ENCODE measurements at places on chromosomes 7 and 10. TPM values are rescaled to one million over a fixed set of nuclear protein-coding genes. Genes with fewer than 3 reads are reported as not detected.

ACBD7 gene
- total RNA-seq = 8.1 TPM

SPDYE5 gene
- not detected for total RNA-seq

TCAF1 gene
- 206 TPM for total RNA-seq

HPSE2 gene
- total RNA-seq = 0.63 TPM

CLCN1 gene
- total RNA-seq = not detected

GJD4 gene
- not detected for total RNA-seq

KNDC1 gene
- total RNA-seq = 12.2 TPM

GOLGA7B gene
- 16.6 TPM for total RNA-seq

PIP gene
- not detected for total RNA-seq

PRTFDC1 gene
- 31.6 TPM for total RNA-seq

ITPRID1 gene
- total RNA-seq = 5.3 TPM

UROS gene
- 51.3 TPM for total RNA-seq

PLXNA4 gene
- total RNA-seq = 227 TPM

DGKI gene
- total RNA-seq = 201 TPM

VPS50 gene
- total RNA-seq = 128 TPM

SFTPD gene
- 0.94 TPM for total RNA-seq

FAM25C gene
- not detected for total RNA-seq

GPNMB gene
- 2.2 TPM for total RNA-seq

C10orf95 gene
- not detected for total RNA-seq

CYP2E1 gene
- total RNA-seq = 16.3 TPM

MBL2 gene
- total RNA-seq = not detected

OR2A14 gene
- not detected for total RNA-seq

ZNF503 gene
- 1.9 TPM for total RNA-seq

NODAL gene
- total RNA-seq = 3.1 TPM

STRIP2 gene
- total RNA-seq = 8.5 TPM

AZGP1 gene
- total RNA-seq = not detected

CYP51A1 gene
- 239 TPM for total RNA-seq

FBXL13 gene
- total RNA-seq = 5.6 TPM

SPRN gene
- total RNA-seq = 13.1 TPM

OR13A1 gene
- 0.63 TPM for total RNA-seq

FGL2 gene
- total RNA-seq = 0.63 TPM

OR2A1 gene
- total RNA-seq = not detected

SPDYE3 gene
- not detected for total RNA-seq

AGMO gene
- not detected for total RNA-seq

ENKUR gene
- total RNA-seq = 4.4 TPM

RNF32 gene
- 2.8 TPM for total RNA-seq

BLNK gene
- 1.3 TPM for total RNA-seq

NKX2-3 gene
- total RNA-seq = not detected

ACHE gene
- total RNA-seq = 13.1 TPM

USP54 gene
- 51.3 TPM for total RNA-seq

TRIL gene
- 8.8 TPM for total RNA-seq

SCRN1 gene
- 112 TPM for total RNA-seq

GNAT3 gene
- total RNA-seq = not detected

Data from parietal lobe (tissue), 2 donors.